Stimulated activated CD4-positive, alpha-beta T cell treated with anti-CD3 and anti-CD28 coated beads, TNF-alpha, amount 100 ng/mL, for 24 hours (primary cell): ENCODE measurements at places on chromosomes 7 and 10.

DNA sequence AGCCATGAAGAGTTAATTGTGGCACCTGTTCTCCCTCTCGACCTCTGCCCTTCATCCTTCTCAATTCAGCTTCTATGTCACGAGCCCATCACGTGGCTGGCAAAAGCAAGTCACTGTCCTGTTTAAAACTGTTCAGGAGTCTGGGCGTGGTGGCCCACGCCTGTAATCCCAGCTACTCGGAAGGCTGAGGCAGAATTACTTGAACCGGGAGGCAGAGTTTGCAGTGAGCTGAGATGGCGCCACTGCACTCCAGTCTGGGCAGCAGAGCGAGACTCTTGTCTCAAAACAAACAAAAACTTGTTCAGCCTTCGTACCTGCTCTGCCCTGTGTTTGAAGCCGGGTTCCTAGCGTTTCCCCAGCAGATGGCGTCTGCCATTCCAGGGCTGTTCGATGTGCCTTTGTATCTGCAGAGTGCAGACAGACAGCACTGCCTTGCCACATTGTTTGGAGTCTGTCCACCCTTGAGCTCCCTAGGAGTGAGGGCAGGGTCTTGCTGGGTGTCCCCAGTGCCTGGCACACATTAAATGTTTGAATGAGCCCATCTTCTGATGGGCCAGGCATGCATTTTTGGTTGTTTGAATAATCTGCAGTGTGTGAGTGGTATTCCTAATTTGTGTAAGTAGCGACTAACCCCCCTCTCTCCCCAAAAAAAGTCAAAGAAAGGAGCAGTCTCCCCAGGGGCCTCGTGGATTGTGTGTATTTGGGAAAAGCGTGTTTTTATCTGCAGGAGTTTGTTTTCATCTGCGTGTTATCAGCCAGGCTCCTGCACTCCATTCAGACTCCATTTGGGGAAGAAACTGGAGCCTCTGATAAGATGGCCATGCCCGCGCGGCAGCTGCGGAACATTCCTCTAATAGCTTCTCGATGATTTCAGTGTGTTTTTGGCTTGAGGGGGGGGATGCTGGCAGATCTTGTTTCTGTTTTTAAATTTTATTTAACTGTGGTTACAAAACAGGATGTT, 61.2 kb downstream of the DNAJB6 start:
- no peak for DNase-seq

- DNase-seq, result no peak
Measured at GRCh38 chr7:56086761-56087160, 6.0 kb downstream of the PHKG1 start.

GRCh38 chr10:129621062-129621461, 154.0 kb downstream of the MGMT start:
- DNase-seq, result no peak

- DNase-seq, result no peak
Measured at GRCh38 chr7:1752771-1753563, 82.9 kb downstream of the ELFN1 start.

DNA sequence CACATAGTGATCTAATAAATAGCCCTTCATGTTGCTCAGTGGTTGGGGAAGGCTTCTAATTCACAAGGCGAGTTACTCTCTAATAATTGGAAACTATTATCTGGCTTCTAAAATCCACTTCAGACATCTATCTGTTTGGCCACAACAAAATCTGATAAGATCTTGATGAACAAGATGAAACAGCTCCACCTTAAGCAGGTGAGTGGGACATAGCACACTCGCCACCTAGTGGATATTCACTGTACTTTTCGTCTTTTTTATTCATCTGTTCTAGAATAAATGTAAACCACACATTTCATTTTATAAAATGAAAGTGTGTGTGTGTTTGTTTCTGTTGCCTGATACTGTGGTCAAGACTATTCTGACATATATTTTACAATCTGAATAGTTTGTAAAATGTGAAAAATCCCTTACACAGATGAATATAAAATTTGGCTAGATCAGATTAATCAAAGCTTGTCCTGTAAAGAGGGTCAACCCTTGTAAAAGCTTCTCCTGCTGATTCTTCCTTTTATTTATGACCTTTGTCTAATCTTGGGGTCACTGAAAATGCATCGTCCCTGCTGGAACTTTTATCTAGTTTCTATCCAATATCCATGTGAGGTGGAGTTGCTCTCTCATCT, 26.5 kb upstream of the CNTNAP2 start:
- no peak for DNase-seq

GRCh38 chr10:80183436-80183835, 21.9 kb downstream of the ANXA11 start:
- no peak for DNase-seq

GRCh38 chr7:11217848-11218565, 244.3 kb downstream of the PHF14 start:
- DNase-seq, result no peak

GRCh38 chr7:102191556-102192379, 94.9 kb upstream of the SH2B2 start:
- no peak for DNase-seq

GRCh38 chr7:816751-817671, 15.3 kb upstream of the SUN1 start:
- no peak for DNase-seq

DNA sequence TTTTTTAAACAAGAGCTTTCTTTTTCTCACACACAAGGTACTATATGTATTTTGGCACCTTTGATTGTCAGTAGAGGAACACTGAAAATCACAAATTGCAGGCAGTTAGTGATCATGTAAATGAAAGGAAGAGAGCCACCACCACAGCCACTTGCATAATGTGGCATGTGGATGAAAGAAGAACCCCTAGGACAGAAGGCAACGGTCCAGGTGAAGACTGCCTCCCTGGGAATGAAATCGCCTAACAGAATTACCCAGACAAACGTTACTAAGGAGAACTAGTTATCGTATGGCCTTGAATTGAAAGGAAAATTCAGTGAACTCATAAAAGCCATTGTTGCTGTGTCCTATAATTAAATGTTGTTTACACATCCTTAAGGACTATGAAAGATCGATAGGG, 41.2 kb upstream of the PTPRZ1 start:
- no peak for DNase-seq

GRCh38 chr10:125011926-125012705, 70.2 kb downstream of the ZRANB1 start:
- DNase-seq, result no peak

DNA sequence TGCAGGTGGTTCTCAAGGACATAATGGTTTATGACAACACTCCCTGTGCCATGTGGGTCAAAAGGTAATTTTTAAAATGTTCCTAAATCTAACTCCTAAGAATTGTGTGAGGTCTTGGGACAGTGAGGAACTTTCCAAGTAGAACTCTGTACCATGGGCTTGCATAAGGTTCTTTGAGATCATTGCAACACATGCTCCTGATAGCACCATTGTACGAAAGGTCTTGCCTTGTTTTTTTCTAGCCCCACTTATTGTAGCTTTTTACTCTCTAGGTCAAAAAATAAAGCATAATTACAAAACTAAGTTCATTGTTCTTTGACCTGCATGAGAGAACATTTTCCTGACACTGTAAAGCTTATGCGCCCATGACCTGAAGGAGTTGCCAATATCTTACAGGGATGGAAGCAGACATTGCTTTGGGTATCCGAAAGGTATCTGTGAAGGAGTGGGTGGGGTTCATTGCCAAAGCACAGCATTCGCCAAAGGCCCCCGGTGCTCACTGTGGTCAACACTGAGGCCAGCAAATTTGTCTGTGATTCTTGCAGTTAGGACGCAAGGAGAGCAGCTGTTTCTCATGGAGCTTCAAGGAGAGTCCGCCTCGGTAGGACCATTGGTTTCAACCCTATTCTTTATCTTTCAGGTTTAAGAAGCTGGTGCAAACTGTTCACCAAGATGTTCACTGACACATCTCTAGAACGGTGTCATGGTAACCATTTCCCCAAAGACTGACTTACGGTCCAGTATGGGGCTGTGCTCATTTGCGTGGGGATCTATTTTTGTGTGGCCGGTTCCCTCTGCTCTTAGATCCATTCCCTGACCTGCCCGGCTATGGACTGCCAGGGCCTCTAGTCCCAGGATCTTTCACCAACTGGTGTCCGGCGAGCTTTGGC, 7.6 kb upstream of the PRKAG2 start:
- DNase-seq, result no peak

GRCh38 chr7:19333706-19334105, 188.5 kb upstream of the FERD3L start:
- no peak for DNase-seq

GRCh38 chr7:112234147-112234546, 27.7 kb downstream of the ZNF277 start:
- DNase-seq, result no peak

DNA sequence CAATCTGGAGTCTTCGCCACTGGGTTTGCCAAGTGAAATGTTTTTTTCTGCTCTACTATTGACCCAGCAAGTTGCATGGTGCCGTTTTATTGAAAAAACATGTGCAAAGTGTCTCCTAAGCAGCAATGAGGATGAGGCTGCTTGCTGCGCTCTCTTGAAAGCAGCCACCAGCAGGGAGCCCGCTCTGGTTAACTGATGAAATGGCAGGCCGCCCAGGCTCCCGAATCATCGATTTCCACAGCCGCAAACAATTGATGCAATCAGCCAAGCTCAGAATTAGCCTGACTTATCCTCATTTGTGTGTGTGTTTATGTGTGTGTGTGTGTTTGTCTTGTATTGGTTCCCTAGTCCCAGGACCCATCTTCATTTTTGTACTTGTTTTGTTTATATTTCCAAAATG, 22.2 kb upstream of the LYZL1 start:
- no peak for DNase-seq

DNA sequence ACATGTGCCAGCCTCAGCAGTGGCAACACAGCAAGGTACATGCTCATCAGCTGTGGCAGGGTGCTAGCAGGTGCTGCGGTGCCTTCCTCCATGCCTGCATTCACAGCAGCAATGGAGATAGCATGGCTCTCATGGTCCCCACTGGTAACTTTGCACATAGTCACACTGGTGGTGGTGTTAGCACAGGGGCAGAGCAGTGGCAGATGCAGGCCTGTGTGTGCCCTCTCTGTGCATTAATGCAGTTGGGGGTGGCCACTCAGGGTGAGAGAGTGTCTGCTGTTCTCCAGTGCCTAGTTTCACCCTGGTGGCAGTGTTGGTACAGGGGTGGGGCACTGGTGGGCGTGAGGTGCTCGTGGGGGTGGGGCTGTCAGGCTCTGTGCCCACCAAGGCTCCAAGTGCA, 17.7 kb upstream of the PPP1R3A start:
- DNase-seq, result no peak

DNA sequence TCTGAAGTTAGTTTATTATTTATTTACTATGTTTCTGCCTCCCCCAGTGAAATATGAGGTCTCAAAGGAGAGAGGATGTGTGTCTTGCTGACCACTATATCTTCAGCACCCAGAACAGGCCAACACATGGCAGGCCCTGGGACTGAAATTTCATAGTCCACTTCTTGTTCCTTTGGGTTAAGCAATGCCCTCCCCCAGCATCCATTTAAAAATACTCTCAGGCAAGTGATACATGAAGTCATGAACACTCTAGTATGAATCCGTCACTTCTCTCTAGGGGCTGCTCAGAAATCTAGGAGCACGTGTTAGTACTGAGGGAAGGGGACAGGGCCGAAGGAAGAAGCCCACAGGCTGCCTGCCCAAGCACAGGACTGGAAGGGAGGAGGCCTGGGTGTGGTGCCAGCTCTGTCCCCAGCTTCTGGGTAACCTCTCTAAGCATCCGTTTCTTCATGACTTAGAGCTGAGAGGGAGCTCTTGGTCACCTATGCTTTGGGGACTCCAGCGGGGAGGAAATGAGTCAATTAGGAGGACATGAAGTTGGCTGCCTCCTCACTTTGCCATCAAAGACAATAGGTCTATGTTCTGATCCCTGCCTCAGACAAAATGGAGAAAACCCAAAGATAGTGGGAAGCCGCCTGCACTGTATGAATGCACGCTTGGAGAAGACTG, 119.2 kb downstream of the KCNMA1 start:
- no peak for DNase-seq

DNA sequence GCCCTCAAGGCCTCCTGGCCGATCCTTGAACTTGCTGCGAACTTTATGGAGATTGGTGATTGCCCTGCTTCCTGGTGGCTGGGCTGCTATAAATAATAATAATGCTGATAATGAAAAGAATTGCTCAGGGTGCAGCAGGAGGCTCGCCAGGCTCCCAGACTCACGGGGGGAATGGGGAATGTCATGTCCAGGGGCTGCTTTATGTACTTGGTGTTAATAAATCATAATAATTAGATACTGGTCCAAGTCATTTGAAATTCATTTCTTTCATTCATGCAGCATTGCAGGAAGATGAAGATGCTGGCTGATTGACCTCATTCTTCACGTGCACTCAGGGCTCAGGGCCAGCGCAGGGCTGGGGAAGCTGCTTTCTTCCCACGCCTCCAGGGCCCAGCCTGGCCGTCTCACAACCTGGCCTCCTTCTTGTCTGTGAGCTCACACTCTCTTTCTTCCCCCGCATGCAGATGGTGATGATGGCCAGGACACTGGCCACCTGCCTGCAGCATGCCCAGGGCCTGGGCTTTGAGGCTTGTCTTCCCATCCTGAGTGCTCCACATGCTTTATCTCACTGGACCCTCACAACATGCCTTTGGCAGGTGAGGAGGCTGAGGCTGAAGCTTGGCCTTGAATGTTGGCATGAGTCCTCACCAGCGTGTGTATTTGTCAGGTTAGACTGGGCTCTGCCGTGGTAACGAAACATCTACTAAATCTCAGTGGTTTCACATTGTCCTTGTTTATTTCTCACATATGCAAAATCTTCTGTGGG, 138.4 kb upstream of the TNS3 start:
- no peak for DNase-seq

GRCh38 chr7:38217672-38218071, 39.6 kb downstream of the STARD3NL start:
- no peak for DNase-seq

GRCh38 chr7:158950914-158951635, 94.7 kb downstream of the DYNC2I1 start:
- no peak for DNase-seq

- no peak for DNase-seq
Measured at GRCh38 chr10:86221442-86222335, 144.9 kb downstream of the GRID1 start.

DNA sequence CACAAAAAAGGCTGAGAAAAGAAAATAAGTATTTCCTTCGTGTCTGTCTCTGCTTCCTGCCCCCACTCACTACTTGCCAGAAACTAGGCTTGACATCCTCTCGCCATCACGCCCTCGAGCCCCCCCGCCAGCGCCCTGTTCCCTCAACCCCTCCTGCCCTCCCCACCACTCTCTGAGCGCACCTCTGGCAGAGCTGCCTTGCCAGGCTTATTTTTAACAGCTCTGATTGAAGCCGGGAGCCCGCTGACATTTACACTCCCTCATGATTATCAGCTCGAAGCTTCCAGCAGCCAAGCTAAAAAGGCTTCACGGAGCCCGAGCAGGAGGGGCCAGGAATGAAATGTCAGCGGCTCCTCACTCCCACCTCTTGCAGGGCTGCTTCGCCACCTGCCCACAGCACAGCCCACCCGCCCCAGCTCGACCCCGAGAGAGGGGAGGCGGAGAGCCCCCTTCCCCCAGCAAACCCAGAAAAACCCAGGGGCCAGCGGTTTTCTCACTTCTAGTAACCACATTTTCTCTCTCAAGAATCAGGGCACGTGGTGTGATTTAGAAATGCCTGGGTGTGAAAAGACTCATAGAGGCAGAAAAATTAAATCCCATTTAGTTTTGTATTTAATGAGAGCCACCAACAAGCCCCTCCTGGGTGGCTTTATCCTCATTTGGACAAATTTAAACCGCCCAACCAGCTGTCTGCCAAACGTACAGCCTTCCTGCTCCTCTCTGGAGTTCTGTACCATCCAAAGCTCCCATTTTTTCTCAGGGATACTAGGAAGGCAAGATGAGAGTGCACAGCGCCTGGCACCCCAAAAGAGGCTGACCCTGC, 89.3 kb downstream of the SLIT1 start:
- DNase-seq, result no peak

- no peak for DNase-seq
Measured at GRCh38 chr10:96656839-96657238, 63.5 kb downstream of the PIK3AP1 start.
